ENCODE measurements at places on chromosomes 6 and 20. TPM values are rescaled to one million over a fixed set of nuclear protein-coding genes. Genes with fewer than 3 reads are reported as not detected.

MAP3K5 gene
- 101 TPM for total RNA-seq

GRCh38 chr6:47203938-47204611, 105.6 kb downstream of the TNFRSF21 start:
- no peak for DNase-seq

DNA sequence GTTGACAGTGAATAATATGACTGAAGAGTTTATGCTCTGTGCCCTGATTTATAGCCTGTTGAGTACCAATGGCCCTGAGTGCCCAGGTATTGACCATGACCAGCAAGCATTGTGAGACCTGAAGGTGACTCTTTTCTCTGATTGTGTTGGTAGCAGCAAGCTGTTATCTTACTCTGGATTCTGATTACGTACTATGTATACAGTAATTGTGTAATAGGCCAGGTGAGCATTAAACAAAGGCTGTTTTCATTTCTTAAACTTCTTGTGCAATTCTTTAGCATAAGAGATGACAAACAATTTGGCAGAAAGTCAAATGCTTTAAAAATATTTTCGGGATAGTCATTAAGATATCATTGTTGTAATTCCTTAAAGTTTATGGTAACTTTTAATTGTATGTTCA, 111.7 kb upstream of the PTPRK start:
- DNase-seq, result no peak

ARFGEF3 gene
- 1.1 TPM for total RNA-seq

MLIP gene
- total RNA-seq, result not detected

GRCh38 chr6:107435798-107436197, 23.6 kb downstream of the PDSS2 start:
- no peak for DNase-seq

DNA sequence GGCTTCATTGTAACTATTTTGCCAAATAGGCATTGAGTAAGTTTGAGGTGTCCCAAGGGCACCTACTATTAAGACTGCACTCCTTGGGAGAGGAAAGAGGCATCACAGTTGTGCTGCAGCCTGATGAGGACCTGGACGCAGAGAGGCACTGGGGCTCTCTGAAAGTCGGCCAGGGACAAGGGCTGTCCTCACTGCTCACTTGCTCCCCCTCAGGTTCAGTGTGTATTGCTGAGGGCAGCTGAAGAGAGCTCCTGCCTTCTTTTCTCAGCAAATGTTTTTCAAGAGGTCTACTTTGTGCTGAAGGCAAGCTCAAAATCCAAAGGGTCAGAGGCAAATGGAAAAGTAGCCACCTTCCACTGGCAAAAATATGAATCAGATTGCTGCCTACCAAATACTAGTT, 331.8 kb downstream of the RIMS1 start:
- DNase-seq, result no peak

DNA sequence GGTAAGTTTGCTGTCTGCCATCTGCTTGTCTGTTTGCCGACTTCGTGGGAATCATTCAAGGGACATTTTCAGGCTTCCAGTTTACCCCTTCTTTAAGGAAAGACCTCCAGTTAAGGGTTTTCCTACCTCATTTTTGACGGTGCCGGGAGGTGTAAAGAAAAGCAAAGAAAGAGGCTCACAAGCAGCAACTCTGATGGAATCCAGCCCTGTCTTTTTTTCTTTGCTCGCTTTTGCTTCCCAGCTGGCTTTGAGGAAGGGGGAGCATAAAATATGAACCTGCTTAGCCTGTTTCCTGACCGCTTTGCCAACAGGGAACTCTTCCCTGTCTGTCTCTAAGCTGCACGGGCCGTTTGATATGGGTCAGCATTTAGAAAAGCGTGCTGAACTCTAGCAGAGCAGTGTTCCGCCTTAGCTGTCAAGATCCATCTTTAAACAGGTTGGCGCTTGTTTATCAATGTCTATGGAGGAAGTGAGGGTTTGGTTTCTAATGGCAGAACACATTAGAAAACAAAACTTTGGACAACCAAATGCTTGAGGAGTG, 13.8 kb downstream of the SYTL3 start:
- DNase-seq, result no peak

MYLK4 gene
- total RNA-seq, result 0.68 TPM

PCK1 gene
- total RNA-seq, result 4.2 TPM

DNA sequence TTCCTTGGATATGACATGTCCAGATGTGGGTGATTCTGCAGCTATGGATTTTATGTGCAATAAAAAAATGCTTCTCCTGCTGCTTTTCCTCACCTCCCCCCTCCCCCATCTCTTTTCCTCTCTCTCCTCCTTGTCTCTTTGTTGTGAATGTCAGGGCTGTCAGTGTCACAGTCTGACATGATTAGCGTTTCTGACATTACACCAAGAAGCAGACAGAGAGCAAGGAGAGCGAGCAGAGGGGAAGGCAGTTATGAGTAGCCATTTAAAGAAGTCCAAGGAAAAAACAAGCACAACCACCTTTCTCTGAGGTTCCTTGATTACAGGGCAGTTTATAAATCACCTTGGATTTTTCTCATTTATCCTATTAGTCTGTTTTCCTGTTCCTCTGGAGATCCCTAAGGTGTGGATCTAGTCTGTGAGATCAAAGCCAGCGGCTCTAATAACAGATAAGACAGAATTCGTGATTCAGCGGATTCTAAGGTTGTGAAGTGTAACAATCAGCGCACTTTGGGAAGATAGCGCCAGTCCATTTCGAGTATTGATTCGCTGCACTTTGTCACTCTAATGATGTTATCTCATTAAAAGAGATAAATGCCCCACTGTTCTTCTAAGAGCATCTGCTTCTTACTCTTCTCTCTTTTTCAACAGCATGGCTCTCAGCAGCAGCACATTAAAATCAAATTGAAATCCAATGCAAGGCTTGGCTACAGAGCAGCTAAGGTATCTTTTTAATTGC, 101.4 kb downstream of the BACH2 start:
- no peak for DNase-seq

PSORS1C1 gene
- total RNA-seq, result 3.7 TPM

GRCh38 chr6:104638841-104639290, 220.9 kb downstream of the HACE1 start:
- DNase-seq, result no peak

SLC12A5 gene
- total RNA-seq, result not detected

ZNF165 gene
- total RNA-seq, result not detected

GRCh38 chr6:157631412-157631811, 191.6 kb upstream of the SNX9 start:
- no peak for DNase-seq

- DNase-seq, result no peak
Measured at GRCh38 chr6:41051873-41052272, 1.1 kb upstream of the APOBEC2 start.

TPD52L1 gene
- 73.5 TPM for total RNA-seq

GLYATL3 gene
- not detected for total RNA-seq

DNA sequence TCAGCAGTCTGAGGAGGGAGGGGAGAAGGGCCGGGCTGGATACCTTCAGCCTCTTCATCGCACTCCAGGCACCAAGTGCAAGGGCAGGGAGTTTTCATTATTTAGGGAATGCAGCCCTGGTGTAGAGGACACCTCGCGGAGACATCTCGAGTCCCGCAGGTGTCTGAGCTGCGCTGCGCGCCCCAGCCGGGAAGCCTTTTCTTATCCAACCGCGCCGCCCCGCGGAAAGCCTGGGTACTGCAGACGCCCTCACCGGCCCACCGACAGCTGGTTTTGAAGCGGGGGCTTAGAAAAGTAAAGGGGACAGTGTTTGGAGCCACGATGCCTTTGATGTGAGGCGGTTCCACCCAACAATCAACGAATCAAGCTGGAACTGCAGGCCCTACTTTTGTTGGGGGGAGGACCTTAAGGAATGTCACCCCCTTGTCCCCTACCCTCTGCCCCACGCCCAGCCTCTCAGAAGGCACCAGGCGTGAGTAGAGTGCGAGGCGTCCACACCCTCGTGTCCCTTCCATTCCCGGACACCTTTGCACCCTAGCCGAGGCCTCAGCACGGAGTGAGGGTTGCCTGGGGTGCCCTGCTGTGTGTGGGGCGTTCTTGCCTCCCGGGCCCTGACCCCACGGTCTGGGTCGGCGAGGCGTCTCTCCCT, 8.6 kb downstream of the NKX2-2 start:
- DNase-seq, result peak; percentile 25

MYB gene
- total RNA-seq, result not detected

DNA sequence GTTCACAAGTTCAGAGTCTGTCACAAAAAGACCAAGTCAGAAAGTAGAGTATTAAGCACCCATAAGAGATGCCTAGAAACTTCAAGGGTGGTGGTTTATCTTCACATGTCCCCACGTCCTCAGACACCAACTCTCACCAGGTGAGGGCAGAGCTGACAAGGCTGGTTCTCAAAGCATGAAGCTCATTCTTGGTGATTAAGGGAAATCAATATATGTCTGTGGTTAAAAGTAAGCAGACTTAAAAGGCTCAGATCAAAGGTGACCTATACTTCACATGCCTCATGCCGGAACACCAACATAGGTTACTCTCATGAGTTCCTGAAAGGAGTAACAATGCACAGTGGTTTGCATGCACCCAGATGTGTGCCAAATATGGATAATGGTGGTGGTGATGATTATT, 27.0 kb downstream of the IL17A start:
- no peak for DNase-seq

DNA sequence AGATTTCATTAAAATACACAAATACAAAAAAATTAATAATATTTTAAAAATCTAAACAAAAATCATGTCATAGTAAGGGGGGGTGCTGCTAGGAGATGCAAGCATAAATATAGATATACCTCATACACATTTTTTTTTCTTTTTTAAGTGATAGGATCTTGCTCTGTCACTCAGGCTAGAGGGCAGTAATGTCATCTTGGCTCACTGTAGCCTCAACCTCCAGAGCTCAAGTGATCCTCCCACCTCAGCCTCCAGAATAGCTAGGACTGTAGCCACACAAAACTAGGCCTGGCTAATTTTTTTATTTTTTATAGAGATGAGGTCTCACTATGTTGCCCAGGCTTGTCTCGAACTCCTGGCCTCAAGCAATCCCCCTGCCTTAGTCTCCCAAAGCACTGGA, 90.8 kb downstream of the HACE1 start:
- no peak for DNase-seq

DNA sequence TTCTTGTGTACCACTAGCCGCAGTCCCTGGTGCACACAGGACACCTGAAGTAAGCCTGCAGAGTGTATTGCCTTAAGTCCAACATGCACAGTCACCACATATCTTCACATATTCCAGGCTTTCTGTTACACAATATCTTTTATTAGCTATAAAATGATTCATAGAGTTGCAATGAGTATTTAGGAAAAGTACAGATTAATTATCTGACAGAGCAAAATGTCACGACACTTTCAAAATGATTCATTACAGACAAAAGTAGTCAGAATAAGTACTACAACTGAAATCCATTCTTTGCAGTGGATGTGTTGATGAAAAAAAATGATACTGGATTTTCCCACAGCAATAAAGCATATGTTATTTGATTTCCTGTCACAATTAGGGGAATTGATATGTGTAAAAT, 199.5 kb upstream of the ASCC3 start:
- no peak for DNase-seq

DNA sequence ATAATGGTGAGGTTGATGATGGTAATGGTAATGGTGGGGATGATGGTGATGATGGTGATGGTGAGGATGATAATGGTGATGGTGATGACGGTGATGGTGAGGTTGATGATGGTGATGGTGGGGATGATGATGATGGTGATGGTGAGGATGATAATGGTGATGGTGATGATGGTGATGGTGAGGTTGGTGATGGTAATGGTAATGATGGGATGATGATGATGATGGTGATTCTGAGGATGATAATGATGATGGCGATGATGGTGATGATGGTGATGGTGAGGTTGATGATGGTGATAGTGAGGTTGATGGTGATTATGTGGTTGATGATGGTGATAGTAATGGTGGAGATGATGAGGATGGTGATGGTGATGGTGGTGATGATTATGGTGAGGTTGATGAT, 9.7 kb downstream of the BPI start:
- no peak for DNase-seq

Measured in thoracic aorta (tissue), 2 donors.